NCI-H1417 (cell line): ENCODE measurements at places on chromosomes 4 and X.

DNA sequence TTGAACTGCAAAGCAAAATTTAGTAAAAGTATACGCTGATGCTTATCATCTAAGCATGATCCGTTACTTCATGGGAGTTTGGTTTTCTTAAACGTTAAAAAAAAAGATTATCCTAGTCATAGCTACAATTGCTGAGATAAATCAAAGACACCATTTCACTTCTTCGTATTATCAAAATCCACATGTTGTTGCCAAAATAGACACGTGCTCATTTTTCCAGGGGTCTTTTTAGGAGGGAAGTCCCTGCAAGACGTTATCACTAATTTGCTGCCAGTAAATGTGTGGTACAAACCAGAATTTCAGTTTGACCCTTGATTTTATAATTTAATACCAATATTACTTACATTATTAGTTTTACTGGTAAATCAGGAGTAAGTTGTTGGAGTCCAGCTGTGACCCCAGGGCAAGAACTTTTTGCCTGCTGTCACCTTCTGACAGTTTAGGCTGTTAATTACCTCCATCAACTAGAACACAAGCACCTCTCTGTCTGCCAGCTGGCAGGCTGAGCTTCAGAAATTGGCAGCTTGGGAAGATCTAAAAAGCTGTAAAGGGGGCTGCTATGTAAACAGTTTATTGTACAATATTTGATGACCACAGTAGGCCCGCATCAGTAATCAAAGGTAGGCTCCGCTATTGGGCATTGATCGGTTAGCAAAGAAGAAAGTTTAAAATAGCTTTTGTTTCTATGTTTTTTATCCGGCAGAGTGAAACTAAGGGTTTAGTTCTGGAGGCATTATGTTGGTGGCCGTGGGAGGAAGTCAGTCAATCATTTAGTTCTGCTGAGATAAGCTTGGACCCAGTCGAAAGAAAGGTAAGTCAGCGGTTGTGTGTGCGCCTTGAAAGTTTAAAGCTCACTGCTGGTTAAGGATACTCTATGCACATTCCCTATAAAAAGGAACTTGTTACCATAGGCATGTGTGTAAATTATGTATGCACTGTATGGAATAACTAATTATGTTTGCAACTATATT lies 196.4 kb downstream of the FBXO8 start:
- peak; percentile 42 for DNase-seq

DNA sequence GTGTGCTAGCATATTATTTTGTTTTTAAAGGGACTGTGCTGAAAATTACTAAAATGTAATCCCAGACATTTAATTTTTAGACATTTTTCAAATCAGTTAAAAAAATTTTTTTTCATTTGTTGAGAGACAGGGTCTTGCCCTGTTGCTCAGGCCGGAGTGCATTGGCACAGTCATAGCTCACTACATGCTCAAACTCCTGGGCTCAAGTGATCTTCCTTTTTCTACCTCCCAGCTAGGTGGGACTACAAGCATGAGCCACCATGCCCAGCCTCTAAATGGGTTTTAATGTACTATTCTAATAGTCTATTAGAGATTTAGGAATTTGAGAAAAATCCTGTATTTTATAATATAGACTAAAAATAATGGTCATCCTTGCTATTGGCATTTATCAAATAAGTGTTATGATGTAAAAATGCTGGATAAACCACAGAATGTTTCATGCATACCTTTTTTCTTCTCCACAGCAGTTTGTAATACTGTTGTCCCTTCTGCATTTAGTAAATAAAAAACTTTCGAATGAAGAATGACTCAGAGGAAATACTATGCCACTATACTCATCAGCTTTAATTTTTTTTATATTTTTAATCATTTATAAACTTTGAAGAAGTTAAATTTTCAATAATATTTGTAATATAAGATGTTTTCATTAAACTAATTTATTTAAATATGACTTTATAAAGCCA lies 29.9 kb downstream of the CPEB2 start:
- DNase-seq = no peak

DNA sequence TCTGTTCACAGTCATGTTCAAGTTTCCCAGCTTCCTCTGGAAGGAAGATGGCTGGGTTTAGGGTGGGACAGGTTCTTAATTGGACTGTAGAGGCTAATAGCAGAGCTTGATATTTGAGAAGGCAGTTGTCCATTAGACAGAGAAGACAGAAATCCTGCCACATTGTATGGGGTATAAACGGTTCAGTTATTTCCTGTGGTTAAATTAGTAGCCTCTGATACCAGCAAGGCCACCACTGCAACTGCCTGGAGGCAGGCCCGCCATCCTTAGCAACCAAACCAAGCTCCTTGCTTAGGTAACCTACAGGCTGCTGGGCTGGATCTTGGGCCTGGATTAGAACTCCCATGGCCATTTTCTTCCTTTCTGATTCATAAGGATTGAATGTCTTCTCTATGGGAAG lies 1367.0 kb downstream of the PCDH7 start:
- DNase-seq = no peak

GRCh38 chrX:40152741-40153344 lies 55.1 kb upstream of the BCOR start:
- DNase-seq = no peak

DNA sequence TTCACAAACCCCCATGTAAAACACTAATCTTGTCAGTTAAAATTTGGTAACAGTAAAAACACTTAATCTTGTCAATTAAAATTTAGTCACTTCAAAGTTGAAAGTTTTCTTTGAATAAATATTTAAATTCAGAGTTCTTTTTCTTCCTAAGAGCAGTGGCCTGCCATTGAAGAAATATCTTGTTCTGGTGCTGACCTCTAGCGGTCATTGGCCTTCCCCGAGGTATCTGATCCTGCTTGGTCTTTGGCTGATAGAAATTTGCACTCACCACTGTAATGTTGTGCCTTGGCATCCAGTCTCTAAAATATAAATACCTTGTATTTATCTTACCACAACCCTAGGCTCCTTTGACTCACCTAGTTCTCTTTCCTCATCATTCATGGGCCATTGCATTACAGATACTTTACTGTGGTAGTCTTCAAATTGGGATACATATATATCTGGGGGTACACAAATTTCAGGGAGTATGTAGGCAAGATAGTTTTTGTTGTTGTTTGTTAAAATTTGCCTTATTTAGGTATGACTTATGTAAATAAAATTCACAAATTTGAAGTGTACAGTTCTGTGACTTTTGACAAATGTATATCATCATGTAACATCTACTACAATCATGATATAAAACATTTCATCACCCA lies 6.7 kb upstream of the ART3 start:
- DNase-seq = peak; percentile 82

GRCh38 chrX:29617725-29618124 lies 597.6 kb upstream of the MAGEB2 start:
- peak; percentile 42 for DNase-seq

DNA sequence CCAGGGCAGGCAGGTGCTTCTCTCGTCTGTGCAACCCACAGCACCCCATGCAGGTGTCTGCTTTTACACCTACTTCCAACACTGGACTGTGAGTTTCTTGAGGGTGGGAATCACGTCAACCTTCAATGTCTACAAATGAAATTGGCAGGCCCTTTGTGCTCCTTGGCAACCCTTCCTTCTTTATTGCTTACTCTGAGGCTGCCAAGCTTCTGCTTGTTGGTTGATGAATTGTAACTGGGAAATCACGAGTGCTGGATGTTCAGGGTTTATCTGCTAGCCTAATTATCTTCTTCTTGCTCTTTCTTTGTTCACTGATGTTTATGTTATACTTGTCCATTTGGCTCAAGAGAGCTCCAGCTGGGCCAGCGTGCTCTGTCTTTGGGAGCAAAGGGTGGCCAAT lies 2.5 kb upstream of the DGAT2L6 start:
- no peak for DNase-seq

DNA sequence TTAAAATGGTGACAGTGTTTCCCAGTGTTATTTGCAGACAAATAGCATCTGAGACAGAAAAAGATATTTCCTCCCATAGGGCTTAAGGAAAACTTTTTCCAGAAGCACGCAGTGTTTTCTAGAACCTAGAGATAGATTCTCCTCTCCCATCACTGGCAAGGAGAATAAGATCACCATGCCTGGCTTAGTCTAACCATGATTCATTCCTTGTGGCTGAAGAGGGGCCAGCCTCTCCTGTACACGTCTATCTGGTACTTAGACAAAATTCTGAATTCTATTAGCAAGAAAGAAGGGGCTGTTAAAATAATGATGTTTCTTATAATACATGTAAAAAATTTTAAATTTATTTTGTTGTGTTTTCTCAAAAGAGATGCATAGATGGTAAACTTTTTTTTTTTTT lies 296.1 kb upstream of the LDB2 start:
- no peak for DNase-seq

DNA sequence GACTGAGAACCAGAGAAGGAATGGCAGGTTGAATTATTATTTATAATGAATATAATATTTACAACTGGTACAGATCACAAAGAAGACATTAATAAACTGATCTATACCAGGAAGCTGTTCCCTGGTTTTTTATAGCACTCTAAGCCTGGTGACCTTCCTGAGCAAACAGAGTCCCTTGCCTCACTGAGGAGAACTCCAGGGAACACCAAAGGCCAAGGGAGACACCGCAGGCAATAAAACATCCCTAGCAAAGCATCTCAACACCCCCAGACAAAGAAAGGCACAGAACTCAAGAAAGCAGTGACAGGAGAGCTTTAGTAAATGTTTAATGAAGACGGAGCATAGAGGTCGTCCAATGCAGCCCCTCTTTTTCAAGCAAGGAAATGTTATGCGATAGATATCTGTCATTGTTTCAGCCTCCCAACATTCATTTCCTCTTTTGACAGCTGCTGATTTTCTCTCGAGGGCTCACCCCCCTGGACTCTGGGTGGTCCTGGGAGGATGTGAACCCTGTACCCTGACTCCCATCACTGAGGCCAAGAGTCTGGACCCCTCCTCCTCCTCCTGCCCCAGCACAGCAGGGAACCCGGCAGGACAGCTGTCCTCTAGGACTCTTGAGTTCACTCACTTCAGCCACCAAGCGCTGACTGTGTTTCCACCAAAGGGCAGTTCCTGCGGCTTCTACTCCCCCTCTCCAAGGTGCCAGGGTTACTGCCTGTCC lies 342.5 kb upstream of the GATB start:
- no peak for DNase-seq
